ENCODE measurements at places on chromosomes 7 and 10. TPM values are rescaled to one million over a fixed set of nuclear protein-coding genes. Genes with fewer than 3 reads are reported as not detected.

The CACNA2D1 gene
- total RNA-seq, result 51.5 TPM

The CTAGE6 gene
- total RNA-seq, result 0.83 TPM

- no peaks in the 10 kb centered on the region for H3K4me1 ChIP-seq
- H3K36me3 ChIP-seq, result no peaks in the 10 kb centered on the region
- no peaks in the 10 kb centered on the region for H3K27me3 ChIP-seq
- no peak for DNase-seq
Observed at GRCh38 chr7:123958186-123958703, 33.2 kb downstream of the SPAM1 start.

GRCh38 chr7:151248346-151249033, at the start of gene SMARCD3:
Gene SMARCD3, minus strand, starts transcription at chr7:151248694. Its CDS starts 132 bp downstream, at chr7:151248562.
- peaks cover 12% of the 10 kb centered on the region for H3K27me3 ChIP-seq
- peak within 1 kb of the TSS; percentile 91 for H3K27ac ChIP-seq
- H3K4me1 ChIP-seq, result peaks cover 92% of the 10 kb centered on the region

GRCh38 chr10:6787091-6787490, 207.0 kb upstream of the PRKCQ start:
- no peaks in the 10 kb centered on the region for H3K27me3 ChIP-seq
- H3K4me3 ChIP-seq, result no peak overlapping the region
- H3K27ac ChIP-seq, result no peak overlapping the region
- peak; percentile 34 for DNase-seq
- no peaks in the 10 kb centered on the region for H3K36me3 ChIP-seq
- peaks cover 13% of the 10 kb centered on the region for H3K4me1 ChIP-seq

- no peak overlapping the region for H3K4me3 ChIP-seq
- no peak for DNase-seq
- H3K27me3 ChIP-seq, result no peaks in the 10 kb centered on the region
- no peak overlapping the region for H3K27ac ChIP-seq
Observed at GRCh38 chr10:106764360-106764759, 400.1 kb downstream of the SORCS1 start.

GRCh38 chr10:5609952-5610616, 56.3 kb downstream of the ASB13 start:
- H3K4me3 ChIP-seq, result no peak overlapping the region
- H3K4me1 ChIP-seq, result peaks cover 44% of the 10 kb centered on the region
- H3K27me3 ChIP-seq, result no peaks in the 10 kb centered on the region
- no peaks in the 10 kb centered on the region for H3K36me3 ChIP-seq
- DNase-seq, result no peak

DNA sequence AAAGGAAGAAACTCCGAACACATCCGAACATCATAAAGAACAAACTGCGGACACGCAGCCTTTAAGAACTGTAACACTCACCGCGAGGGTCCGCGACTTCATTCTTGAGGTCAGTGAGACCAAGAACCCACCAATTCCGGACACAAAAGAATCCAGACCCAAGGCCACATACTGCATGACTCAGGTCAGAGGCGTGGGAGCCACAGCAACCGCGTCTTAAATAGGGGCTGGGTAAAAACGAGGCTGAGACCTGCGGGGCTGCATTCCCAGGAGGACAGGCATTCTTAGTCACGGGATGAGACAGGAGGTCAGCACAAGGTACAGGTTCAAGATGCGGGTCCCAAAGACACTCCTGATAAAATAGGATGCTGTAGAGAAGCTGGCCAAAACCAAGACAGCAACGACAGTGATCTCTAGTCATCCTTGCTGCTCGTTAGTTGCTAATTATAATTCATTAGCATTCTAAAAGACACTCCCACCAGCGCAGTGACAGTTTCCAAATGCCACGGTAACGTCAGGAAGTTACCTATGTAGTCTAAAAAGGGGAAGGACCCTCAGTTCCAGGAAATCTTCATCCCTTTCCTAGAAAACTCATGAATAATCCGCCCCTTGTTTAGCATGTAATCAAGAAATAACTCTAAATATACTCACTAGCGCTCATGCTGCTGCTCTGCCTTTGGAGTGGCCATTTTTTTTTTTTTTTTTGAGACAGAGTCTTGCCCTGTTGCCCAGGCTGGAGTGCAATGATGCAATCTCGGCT, 19.3 kb downstream of the AP5Z1 start:
- H3K27me3 ChIP-seq, result no peaks in the 10 kb centered on the region
- no peak for DNase-seq
- H3K27ac ChIP-seq, result no peak overlapping the region
- H3K4me1 ChIP-seq, result peaks cover 31% of the 10 kb centered on the region
- H3K36me3 ChIP-seq, result peaks cover 46% of the 10 kb centered on the region
- H3K4me3 ChIP-seq, result no peak overlapping the region
